ENCODE measurements at places on chromosomes 5 and 9. TPM values are rescaled to one million over a fixed set of nuclear protein-coding genes. Genes with fewer than 3 reads are reported as not detected.

GRCh38 chr5:126377424-126377823, 45.8 kb upstream of the GRAMD2B start:
- H3K27me3 ChIP-seq: no peaks in the 10 kb centered on the region
- no peaks in the 10 kb centered on the region for H3K36me3 ChIP-seq
- H3K4me1 ChIP-seq: peaks cover 12% of the 10 kb centered on the region
- DNase-seq: no peak
- H3K4me3 ChIP-seq: no peak overlapping the region
- H3K27ac ChIP-seq: no peak overlapping the region

DNA sequence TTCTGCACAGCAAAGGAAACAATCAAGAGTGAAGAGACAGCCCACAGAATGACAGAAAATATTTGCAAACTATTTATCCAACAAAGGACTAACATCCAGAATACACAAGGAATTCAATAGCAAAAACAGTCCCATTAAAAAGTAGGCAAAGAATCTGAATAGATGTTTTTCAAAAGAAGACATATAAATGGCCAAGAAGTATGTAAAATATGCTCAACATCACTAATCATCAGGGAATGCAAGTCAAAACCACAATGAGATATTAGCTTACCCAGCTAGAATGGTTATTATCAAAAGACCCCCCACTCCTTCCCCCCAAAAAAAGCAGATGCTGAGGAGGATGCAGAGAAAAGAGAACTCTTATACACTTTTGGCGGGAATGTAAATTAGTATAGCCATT, 13.4 kb upstream of the OR13C8 start:
- no peak overlapping the region for H3K27ac ChIP-seq
- no peaks in the 10 kb centered on the region for H3K27me3 ChIP-seq
- DNase-seq: no peak
- H3K36me3 ChIP-seq: no peaks in the 10 kb centered on the region
- H3K4me1 ChIP-seq: no peaks in the 10 kb centered on the region

- no peak for DNase-seq
- H3K4me1 ChIP-seq: no peaks in the 10 kb centered on the region
- no peaks in the 10 kb centered on the region for H3K27me3 ChIP-seq
These were observed 188.6 kb downstream of the SNX18 start for GRCh38 chr5:54705994-54706653.

GFI1B gene
- not detected for total RNA-seq

IL4 gene
- total RNA-seq: not detected

- peak overlapping the region; percentile 59 for H3K27ac ChIP-seq
- H3K36me3 ChIP-seq: peaks cover 13% of the 10 kb centered on the region
- peaks cover 18% of the 10 kb centered on the region for H3K4me1 ChIP-seq
- H3K27me3 ChIP-seq: no peaks in the 10 kb centered on the region
- no peak overlapping the region for H3K4me3 ChIP-seq
- DNase-seq: peak; percentile 83
These were observed 61.6 kb downstream of the FNBP1 start for GRCh38 chr9:129981180-129981907.

DNA sequence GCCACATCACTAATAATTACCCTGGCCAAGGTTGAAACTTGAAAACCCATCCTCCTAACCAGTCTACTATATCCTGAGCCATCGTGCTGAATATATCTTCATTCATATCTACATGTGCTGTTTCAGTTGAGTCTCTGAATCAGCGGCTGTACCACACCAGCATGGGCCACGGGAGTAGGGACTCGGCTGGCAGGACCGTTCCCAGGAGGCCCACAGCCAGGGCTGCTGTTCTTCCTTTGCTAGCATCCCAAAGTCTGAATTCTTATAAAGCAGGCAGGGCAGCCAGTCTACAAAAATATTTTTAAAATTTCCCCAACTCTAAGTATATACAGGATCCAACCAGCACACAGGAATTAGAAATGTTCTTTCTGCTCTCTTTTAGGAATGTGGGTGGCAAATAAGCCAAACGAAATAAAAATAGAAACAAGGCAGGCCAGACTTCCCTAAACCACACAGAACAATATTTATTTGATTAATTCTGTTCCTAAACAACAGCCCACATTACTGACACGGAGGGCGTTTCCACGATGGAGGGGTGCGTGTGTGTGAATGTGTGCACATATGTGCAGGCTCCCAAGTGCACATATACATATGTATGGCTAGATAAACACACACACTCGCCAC, 42.8 kb upstream of the EQTN start:
- H3K27me3 ChIP-seq: no peaks in the 10 kb centered on the region
- no peaks in the 10 kb centered on the region for H3K36me3 ChIP-seq
- no peak for DNase-seq

GPR151 gene
- not detected for total RNA-seq

PROB1 gene
- total RNA-seq: 0.55 TPM

DNA sequence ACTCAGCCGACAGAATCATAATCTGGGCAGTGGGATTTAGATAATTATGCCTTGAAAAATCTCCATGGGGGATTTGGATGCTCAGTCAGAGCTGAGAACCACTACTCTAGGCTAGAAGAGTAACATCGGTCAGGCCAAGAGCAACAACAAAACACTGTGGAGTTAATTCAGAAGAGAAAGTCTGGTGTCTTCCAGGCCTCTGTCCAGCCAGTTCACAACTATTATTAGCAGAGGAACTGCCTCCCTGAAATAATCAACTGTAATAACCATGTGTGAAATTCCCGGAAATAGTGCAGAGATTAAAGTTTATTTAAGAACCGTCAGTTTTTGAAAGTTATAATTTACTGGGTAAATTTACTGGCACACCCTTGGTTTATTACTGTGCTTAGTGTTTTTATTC, 8.2 kb upstream of the MARCHF3 start:
- no peaks in the 10 kb centered on the region for H3K36me3 ChIP-seq
- H3K4me3 ChIP-seq: no peak overlapping the region
- H3K27me3 ChIP-seq: no peaks in the 10 kb centered on the region
- no peak for DNase-seq

DNA sequence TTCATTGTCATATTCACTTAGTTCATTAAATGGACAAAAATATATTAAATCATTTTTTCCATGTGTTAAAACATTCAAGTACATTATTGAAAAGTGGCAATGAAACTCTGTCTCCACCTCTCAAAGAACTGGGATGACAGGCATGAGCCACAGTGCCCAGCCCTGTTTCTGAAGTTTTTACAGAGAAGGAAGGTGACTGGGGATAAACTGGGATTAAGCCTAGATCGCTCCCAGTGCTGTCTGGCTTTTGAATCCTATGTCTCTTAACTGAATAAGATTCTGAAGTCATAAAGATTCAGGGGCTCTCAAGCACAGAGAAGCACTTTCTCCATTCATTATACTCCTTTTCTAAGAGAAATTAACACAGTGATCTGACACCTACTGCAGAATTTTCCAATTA, 88.3 kb downstream of the SLC38A9 start:
- H3K4me3 ChIP-seq: no peak overlapping the region
- H3K27me3 ChIP-seq: no peaks in the 10 kb centered on the region
- no peak for DNase-seq
- no peak overlapping the region for H3K27ac ChIP-seq
- no peaks in the 10 kb centered on the region for H3K36me3 ChIP-seq

PCDHB12 gene
- total RNA-seq: 4.3 TPM

PCDHGA10 gene
- 11.5 TPM for total RNA-seq

NR4A3 gene
- total RNA-seq: 1.1 TPM

GRCh38 chr9:81497091-81497490, 192.3 kb downstream of the TLE1 start:
- H3K4me3 ChIP-seq: no peak overlapping the region
- no peak for DNase-seq
- peak overlapping the region; percentile 5 for H3K27ac ChIP-seq
- H3K4me1 ChIP-seq: no peaks in the 10 kb centered on the region
- H3K27me3 ChIP-seq: no peaks in the 10 kb centered on the region
- H3K36me3 ChIP-seq: no peaks in the 10 kb centered on the region

DNA sequence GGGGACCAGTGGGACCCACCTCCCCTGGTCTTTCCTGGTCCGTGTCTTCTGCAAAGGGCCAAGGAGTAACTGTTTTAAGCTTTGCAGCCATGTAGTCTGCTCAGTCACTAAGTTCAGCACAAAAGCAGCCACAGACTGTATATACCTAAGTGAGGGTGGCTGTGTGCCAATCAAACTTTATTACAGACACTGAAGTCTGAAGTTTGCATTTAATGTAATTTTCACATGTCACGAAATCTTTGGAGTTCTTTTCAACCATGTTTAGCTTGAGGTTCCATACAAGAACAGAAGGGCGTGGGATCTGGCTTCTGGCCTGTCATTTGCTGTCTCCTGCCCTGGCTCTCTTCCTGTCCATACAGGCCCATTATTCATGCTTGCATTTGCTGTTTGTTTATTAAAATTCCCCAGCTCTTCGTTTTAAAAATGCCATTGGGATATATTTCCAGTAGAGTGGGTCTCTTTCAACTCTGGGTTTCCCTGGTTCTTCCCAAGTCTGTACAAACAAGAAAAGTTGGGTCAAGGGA, 64.2 kb upstream of the ECM2 start:
- no peak for DNase-seq
- H3K27ac ChIP-seq: peak overlapping the region; percentile 5
- no peaks in the 10 kb centered on the region for H3K36me3 ChIP-seq
- no peak overlapping the region for H3K4me3 ChIP-seq

- no peaks in the 10 kb centered on the region for H3K27me3 ChIP-seq
- H3K4me3 ChIP-seq: no peak overlapping the region
- no peaks in the 10 kb centered on the region for H3K4me1 ChIP-seq
- no peak for DNase-seq
- H3K27ac ChIP-seq: no peak overlapping the region
These were observed 38.9 kb upstream of the TNFSF8 start for GRCh38 chr9:114969269-114969668.

DNA sequence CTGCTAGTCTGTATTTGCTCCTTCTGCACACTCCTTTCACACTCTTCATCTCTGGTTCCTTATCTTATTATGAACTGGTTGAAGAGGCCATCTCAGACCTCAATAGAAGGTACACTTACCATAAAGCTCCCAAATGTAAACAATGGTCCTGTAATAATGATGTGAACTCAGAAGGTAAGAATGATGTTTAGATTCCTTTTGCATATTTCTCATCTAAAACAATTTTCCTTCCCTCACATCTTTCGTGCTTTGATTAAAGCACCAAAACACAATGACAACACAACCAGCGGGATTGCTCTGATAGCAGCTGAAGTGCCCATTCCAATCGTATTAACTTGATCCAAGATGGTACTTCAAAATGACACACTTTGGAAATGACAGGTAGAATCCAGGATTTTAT, 34.3 kb downstream of the NFIB start:
- H3K36me3 ChIP-seq: no peaks in the 10 kb centered on the region
- H3K4me1 ChIP-seq: peaks cover 2% of the 10 kb centered on the region
- no peak for DNase-seq
- H3K27ac ChIP-seq: peak overlapping the region; percentile 61

DNA sequence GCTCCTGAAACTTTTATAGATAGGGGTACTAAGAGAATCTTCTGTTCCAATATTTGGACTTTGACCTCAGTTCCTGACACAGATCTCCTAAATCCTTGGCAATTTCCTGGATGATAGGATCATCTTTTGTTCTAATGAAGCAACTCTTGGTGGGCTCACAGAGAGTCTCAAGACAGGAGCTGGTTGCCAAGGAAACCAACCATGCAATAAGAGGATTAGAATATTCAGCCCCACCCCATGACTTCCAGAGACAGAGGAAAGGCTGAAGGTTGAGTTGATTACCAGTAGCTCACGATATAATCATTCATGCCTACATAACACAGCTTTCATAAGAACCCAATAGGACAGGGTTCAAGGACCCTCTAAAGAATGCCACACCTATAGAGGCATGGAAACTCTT, 2050.2 kb upstream of the CDH6 start:
- no peaks in the 10 kb centered on the region for H3K27me3 ChIP-seq
- DNase-seq: no peak
- no peak overlapping the region for H3K27ac ChIP-seq
- no peaks in the 10 kb centered on the region for H3K4me1 ChIP-seq

DNA sequence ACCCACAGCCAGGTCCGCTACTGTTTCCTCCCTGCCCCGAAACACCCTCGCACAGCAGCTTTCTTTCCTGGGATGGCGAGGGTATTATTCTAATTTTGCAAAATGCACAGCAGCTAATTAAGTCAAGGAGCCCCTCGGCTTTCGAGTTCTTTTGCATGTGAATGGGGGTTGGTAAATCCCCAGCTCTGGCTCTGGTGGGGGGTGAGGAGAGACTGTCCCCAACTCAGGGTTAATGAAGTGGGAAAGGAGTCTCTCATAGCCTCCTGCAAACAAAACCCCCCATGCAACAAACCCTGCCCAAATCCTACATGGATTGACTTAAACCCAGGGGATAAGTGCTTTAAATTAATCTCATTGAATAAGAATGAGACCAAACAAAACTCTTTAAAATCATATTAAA, 8.8 kb downstream of the BARHL1 start:
- DNase-seq: no peak
- peaks cover 9% of the 10 kb centered on the region for H3K36me3 ChIP-seq
- H3K27ac ChIP-seq: no peak overlapping the region
- H3K27me3 ChIP-seq: peaks cover 72% of the 10 kb centered on the region
- H3K4me3 ChIP-seq: no peak overlapping the region

GRCh38 chr9:19156805-19157204, 29.5 kb upstream of the PLIN2 start:
- no peak overlapping the region for H3K27ac ChIP-seq
- H3K4me1 ChIP-seq: no peaks in the 10 kb centered on the region
- peak; percentile 68 for DNase-seq
- H3K27me3 ChIP-seq: no peaks in the 10 kb centered on the region
- no peak overlapping the region for H3K4me3 ChIP-seq
- no peaks in the 10 kb centered on the region for H3K36me3 ChIP-seq

All from sigmoid colon (tissue), 7 donors.